Mesenteric fat pad (tissue), 1 donor: ENCODE measurements at places on chromosomes 13 and 19. TPM values are rescaled to one million over a fixed set of nuclear protein-coding genes. Genes with fewer than 3 reads are reported as not detected.

- DNase-seq: no peak
Observed at GRCh38 chr13:96728463-96728862, 265.8 kb downstream of the OXGR1 start.

DNA sequence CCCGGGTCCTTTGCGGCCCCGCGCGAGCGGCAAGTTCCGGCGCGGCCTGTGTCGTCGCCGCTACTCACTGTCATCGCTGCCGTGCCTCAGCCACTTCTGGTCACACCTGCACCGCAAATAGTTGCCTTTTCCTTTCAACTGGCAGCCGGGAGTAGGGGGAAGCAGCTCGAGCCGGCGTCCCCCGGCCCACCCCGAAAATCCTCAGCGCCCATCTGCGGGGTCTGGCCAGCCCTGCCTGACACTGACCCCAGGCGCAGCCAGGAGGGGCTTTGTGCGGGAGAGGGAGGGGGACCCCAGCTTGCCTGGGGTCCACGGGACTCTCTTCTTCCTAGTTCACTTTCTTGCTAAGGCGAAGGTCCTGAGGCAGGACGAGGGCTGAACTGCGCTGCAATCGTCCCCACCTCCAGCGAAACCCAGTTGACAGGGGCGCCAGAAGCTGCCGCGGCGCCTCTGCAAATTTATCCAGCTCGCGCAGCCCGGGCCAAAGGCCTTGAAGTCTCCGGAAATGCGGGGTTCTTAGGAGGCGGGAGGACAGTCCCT is 1.7 kb downstream of the PDX1 start:
- DNase-seq: no peak

GRCh38 chr13:42477596-42478190 is 96.3 kb upstream of the TNFSF11 start:
- no peak for DNase-seq

DNA sequence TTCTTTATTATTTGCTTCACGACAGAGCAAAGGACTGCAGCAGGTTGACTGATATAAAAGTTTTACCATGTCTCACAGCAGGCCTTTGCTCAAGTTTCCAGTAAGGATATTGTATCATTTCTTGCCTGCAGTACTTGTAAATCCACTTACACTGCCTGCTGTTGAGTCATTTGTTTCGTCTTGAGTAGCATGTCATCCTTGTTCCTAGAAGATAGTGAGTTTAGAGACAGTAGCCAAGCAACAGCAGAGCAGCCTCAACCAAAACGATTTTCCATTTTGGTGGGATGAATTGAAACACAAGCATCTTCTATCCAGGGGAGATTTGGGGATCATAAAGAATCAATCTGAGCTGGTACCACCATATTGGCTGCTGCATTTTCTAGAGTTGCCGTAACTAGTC is 24.0 kb upstream of the ALOX5AP start:
- no peak for DNase-seq

DNA sequence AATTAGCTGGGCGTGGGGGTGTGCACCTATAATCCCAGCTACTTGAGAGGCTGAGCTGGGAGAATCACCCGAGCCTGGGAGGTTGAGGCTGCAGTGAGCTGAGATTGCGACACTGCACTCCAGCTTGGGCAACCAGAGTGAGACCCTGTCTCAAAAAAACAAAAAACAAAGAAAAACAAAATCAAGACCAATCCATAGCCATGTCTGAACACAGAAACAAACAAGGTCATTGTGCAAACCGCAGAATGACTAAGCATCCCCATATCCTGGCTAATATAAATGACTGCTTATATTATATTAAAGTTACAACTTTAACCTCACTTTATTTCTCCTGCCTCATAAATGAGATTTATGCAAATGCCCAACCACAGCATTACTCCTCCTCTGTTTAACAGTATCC is 2.3 kb upstream of the LYPD3 start:
- DNase-seq: no peak

DNA sequence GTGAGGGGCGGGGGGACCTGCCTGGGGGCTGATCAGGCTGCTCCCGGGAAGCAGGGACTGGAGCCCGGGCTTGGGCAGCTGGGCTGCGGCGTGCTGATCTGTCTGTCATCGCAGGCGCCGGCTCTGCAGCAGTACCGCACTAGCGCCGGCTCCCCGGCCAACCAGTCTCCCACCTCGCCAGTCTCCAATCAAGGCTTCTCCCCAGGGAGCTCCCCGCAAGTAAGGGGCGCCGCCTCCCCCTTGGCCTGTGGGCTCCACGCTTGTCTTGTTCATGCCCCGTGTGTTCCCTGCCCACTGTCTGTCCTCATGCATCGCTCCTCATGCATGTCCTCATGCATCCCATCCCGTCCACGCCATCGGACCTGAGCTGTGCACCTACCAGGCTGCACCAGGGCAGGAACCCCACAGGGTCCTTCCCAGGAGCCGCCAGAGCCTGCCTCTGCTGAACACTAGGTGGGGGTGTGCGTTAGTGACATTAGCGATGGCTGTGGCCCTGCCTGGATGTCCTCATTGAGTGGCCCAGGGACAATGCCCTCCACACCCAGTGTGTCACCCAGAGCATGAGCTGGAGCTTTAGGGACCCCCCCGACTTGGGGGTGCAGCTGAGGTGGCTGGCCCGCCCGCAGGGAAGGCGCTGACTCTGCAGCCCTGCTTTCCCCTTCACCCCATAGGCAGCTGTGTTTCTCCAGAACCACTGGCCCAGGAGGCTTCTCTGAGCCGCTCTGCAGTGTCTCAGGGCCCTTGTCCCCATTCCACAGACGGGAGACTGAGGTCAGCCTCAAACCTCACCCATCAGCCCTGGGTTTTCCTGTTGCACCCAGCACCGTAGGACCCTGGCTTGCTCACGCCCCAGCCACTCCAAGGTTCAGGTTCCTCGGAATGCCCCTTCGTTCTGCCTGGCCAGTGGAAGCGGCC is 19.5 kb downstream of the COMP start:
- DNase-seq: no peak

- peak; percentile 81 for DNase-seq
Observed at GRCh38 chr13:113400621-113401451, 36.9 kb upstream of the GRTP1 start.

GRCh38 chr13:46119883-46120614 is 15.2 kb upstream of the CPB2 start:
- DNase-seq: no peak

DNA sequence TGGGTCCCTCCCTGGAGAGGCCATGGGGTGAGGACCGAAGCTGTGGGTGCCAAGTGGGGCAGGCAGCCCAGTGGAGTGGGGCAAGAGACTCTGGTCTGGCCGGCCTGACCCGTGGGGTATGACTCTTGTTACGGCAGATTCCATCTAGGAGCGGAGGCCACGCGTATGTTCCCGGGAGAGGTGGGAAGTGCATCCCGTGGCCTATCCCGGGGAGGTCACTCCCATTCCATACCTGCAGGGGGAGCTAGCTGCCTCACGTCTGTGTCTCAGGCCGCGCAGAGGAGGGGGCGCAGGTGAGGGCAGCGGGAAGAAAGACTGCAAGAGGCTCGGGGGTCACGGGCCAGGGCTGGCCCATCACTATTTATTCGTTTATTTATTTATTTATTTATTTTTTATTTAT is 4.9 kb downstream of the CSNK1G2 start:
- DNase-seq: no peak

- DNase-seq: no peak
Observed at GRCh38 chr13:40164133-40164532, 502.3 kb downstream of the FOXO1 start.

GRCh38 chr13:98144027-98144741 is 1.3 kb downstream of the FARP1 start:
- DNase-seq: no peak

DNA sequence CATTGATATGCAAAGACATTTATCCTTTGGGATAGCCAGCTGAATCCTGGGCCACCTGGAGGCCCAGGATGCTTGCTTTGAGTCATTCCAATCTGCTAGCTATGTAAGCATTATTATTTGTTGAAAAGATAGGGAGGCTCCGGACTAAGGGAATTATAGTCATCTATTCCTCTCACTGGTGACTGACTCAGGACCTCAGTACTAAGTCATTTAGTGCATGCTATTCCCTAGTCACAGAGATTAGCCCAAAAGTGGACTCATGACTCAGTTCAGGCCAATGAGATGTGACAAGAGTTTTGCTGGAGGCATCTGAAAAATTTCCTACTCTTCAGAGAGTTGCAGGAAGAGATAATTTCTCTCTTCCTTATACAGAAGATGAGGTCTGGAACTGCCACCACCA is 67.9 kb upstream of the ITM2B start:
- no peak for DNase-seq

GRCh38 chr13:106440866-106441265 is 94.6 kb downstream of the EFNB2 start:
- DNase-seq: no peak

DNA sequence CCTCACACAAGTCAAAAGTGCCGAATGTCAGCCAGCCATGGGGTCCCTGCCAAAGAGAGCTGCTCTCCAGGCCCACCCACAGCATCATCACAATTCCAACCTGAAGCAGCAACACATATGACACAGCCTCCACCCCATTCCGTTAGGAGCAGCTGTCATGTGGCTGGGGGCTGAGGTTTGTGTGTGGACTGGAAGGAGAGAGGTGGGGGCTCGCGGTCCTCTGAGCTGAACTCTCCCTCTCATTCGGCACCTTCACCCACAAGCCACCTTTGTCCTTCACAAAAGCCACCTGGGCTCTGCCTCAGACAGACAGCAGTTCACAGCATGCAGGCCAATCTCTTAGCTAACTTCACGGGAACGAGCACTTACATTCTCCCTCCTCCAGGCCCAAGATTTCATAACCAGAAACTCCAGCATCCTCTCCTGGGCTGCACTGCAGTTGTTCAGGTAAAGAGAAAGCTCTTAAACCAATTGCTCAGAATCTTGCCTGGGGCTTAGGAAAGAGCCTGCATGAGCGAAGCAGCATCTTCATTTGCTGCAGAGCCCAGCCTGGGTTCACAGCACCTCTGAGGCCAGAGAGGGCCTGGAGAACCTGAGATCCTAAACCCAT is 7.2 kb downstream of the RAB20 start:
- DNase-seq: no peak

DNA sequence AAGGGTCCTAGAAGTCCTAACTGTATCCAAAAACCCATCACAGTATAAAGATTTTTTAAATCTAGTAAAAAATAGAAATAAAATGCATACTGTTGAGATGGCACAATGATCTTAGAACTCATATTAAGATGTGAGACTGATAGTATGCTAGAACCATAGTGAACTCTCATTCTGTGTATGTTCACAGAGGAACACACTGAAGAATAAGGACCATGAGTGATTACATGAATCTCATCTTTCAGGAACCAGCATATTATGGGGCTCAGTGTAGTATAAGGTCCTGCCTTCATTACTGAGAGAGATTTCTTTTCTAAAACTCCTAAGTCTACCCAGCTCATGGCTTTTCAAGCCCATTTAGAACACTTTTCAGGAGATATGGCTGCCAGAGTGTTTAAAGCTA is 59.8 kb upstream of the RFC3 start:
- no peak for DNase-seq

DNA sequence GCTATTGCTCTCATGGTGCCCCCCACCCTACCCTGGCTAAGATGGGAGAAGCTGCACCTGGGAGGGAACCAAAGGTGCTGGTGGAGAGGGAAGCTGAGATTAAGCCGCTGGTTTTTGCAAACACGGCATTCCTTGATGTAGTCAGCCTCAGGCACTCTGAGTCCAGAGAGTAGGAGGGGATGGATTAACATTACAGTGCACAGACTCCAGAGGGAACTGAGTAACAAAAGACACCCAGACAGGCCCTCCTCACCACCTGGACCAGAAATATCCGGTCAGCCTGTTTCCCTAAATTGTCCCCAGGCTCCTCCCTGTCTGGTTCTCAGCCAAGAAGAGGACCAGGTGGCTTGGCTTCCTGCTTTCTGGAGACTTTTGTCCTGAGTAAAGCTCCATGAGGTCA is 28.9 kb upstream of the PABPC3 start:
- no peak for DNase-seq

- no peak for DNase-seq
Observed at GRCh38 chr19:4360641-4361151, 17.3 kb downstream of the MPND start.

GRCh38 chr13:94602467-94602866 is 810 bp downstream of the GPR180 start:
- DNase-seq: no peak

- DNase-seq: no peak
Observed at GRCh38 chr13:97119943-97120342, 102.2 kb upstream of the MBNL2 start.

GRCh38 chr19:32223595-32224370 is 121.6 kb upstream of the ZNF507 start:
- DNase-seq: peak; percentile 64

DNA sequence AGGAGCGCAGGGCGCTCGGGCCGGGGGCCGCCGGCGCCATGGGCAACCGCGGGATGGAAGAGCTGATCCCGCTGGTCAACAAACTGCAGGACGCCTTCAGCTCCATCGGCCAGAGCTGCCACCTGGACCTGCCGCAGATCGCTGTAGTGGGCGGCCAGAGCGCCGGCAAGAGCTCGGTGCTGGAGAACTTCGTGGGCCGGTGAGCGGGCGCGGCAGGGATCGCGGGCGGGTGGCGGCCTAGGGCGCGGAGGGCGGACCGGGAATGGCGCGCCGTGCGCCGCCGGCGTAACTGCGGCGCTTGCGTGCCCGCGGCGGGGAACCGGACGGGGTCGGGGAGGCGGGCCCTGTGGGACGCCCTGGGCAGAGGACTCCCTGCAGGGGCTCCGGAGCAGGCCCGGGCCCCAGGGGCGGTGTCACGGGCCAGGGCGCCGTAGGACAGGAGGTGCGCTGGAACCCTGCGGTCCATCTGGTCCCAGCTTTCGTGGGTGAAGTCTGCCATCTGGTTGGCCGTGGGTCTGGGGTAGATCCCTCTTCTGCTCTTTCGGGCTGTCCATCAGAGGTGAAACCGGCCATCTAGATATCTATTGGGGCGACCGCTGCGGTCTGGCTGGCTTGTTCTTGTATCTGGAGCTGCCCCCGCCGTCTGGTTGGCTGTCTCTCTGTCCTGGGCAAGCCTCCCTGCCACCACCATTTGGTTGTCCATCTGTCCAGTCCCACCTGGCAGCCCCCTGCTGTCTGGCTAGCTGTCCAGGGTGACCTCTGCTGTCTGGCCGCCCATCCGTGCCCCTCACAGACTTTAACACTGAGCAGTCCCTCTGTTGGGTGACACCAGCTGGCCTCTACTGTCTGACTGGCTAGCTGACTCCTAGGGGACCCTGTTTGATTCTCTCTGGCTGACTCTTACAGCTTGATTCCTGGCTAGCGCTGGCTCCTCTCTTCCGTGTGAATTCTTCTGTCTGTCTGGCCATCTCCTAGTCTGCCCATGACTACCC is 622 bp downstream of the DNM2 start:
- DNase-seq: peak; percentile 92

The FZR1 gene
- 28.1 TPM for total RNA-seq

The GNG7 gene
- 1.7 TPM for total RNA-seq

The DDX39A gene
- 53.0 TPM for total RNA-seq

The CGB1 gene
- not detected for total RNA-seq

The KLF1 gene
- not detected for total RNA-seq

The ZNF296 gene
- 0.61 TPM for total RNA-seq

The PALM gene
- total RNA-seq: 212 TPM

The MLLT1 gene
- 62.3 TPM for total RNA-seq

The FFAR2 gene
- total RNA-seq: 2.4 TPM
